ENCODE measurements at places on chromosomes 13 and 19.
A peak's percentile ranks its signal among the peaks of the same experiment; 100 is the strongest.

GRCh38 chr19:2191456-2192310 lies 27.9 kb downstream of the DOT1L start:
- DNase-seq, result no peak

DNA sequence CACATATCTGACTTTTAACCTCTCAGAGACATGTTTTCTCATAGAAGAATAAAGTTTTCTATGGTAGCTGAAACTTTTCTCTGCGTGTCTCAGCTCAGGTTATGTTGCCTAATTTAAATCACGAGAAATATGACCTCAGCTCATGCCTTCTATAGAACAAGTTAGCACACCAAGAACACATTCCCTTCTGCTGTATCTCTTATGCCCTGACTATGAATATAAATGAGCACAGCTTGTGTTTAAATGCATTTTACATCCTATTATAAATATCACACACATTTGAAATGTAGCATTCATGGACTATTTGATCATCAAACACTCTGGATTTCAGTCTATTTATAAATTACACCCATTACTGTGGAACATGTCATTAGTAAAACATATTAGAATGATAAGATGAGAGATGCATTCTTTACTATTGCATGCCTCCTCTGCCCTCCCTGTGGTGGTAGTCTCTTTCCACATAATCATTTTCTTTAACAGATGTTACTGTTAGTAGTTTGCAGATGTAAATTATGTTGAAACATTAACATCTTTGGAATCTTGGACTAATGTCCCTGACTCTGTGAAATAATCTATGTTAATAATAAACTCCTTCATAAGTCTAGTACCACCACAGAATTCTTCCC lies 2044.9 kb upstream of the PCDH20 start:
- no peak for DNase-seq

- DNase-seq, result no peak
These were observed 460.3 kb downstream of the KLF12 start for GRCh38 chr13:73673931-73674330.

DNA sequence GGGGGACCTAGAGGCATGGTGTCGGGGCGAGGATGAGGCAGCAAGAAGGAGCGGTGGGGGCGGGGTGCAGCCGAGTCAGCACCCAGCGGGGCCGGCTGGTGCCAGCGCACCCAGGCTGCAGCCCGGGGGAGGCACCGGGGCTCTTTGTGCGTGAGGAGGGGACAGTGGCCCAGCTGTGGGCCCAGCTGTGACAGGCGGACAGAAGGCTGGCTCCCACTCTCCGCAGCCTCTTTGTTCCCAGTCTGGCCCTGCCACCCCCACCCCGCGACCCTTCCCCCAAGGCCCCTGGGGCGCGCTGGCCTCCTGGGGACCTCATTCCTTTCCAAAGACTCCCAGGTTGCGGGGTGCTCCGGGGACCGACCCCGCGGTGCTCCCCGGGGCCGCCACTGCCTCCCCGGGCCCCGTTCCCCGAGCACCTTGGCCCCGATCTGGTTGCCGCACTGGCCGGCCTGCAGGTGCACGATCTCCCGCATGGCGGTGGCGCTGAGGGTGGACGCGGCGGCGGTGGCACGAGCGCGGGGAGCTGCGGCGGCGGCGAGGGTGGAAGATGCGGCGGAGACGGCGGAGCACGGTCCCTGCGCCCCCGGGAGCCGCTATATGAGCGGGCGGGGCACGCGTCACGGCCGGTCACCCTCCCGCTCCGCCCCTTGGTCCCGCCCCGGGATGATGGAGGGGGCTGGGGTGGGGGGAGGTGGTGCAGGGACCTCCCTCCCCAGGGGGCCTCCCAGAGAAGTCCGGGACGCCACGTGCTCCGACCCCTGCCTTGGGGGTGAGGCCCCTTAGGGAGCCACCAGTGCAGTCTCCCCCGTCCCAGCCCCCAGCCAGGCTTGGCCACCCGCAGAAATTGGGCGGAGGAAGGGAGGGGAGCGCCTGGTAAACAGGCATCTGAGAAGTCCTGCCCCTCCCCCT lies at the start of gene TUBB4A:
Gene TUBB4A (minus strand): TSS at position 570 of the 909 bp plus-strand sequence. CDS start 97 bp downstream, at position 473.
- no peak for DNase-seq

- DNase-seq, result peak; percentile 47
These were observed 38.3 kb downstream of the SOX1 start for GRCh38 chr13:112105244-112105681.

DNA sequence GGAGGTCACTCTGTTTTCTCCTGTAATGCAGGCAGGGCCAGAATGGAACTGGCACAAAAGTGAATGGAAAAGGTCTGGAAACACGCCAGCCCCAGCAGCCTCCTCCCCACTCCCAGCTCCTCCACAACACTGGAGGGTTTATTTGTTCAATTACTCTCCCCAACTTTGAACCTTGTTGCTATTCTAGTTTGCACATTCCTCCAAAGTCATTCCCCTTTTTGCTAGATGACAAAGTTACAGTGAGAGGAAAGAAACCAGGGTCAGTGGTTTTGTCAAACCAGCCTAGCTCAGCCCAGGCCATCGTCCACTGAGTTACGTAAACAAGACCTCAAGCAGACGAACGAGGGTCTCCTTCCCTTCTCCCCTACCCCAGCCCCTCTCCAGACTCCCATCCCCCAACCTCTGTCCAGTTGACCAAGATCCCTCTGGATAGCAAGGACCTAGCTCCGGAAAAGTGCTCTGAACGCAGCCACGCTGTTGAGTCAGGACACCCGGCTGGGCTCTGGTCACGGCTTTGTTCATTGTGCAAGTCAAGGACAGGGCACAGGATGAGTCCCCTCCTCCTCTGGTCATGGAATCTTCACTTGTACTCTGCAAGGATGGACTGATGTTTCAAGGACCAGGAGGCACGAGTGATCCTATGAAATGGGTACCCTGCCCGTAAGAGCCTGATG lies 180.0 kb downstream of the USP12 start:
- no peak for DNase-seq

DNA sequence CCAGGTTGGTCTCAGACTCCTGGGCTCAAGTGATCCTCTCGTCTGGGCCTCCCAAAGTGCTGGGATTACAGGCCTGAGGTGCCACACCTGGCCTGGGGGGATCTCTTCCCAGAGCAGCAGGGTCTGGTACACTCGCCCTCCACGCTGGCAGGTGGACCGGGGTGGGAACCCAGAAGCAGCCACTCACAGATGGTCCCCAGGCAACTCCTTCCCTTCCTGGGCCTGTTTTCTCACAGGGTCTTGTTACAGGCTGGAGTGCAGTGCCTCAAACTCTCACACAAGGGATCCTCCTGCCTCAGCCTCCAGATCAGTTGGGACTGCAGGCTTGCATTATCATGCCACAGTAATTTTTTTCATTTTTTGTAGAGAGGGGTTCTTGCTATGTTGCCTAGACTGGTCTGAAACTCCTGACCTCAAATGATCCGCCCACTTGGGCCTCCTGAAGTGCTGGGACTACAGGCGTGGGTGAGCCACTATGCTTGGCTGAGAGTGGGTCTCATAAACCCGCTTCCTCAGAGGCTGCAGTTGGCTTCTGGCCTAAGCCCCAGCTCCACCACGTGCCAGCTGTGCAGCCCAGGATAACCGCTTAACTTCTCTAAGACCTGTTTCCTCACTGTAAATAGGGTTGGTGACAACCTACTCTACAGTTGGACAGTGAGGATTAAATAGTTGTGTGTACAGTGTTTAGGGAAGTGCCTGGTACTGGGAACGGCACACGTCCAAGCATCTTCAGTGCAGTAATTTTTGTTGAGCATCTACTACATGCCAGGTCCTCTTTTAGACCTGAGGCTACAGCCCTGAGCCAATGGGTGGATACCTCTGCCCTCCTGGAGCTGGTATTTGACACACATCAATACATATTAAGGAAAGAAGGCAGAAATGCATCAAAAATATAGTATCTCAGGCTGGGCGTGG lies 871 bp upstream of the CCER2 start:
- no peak for DNase-seq

Measured in neuronal stem cell (in vitro differentiated cells).